ENCODE measurements at places on chromosomes 16 and 17. TPM values are rescaled to one million over a fixed set of nuclear protein-coding genes. Genes with fewer than 3 reads are reported as not detected.

ZG16 gene
- 0.06 TPM for total RNA-seq

IGSF6 gene
- 20.5 TPM for total RNA-seq

CDH5 gene
- total RNA-seq = 25.7 TPM

LPCAT2 gene
- total RNA-seq = 1.8 TPM

CACNA1H gene
- 9.0 TPM for total RNA-seq

KRT25 gene
- not detected for total RNA-seq

KRTAP4-9 gene
- not detected for total RNA-seq

LGALS9B gene
- total RNA-seq = not detected

MT4 gene
- not detected for total RNA-seq

STH gene
- not detected for total RNA-seq

- no peak for DNase-seq
Measured at GRCh38 chr17:58580671-58581070, 66.2 kb upstream of the MTMR4 start.

DNA sequence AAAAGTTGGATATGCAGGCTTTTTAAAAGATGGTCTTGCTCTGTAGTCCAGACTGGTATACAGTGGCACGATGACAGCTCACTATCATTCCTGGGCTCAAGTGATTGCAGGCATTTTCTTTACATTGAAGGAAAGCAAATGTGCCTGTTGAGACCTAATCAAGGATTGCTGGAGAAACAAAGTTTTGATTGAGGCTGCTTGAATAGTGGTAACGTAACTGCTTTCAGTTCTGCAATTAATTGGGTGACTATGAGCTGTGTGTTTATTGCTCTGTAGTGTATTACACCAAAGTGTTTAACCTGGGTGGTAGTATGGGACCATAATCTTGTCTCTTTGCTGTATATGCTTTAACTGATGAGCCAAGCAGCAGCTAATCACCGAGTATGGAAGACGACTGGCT lies 2.3 kb downstream of the UBB start:
- no peak for DNase-seq

DNA sequence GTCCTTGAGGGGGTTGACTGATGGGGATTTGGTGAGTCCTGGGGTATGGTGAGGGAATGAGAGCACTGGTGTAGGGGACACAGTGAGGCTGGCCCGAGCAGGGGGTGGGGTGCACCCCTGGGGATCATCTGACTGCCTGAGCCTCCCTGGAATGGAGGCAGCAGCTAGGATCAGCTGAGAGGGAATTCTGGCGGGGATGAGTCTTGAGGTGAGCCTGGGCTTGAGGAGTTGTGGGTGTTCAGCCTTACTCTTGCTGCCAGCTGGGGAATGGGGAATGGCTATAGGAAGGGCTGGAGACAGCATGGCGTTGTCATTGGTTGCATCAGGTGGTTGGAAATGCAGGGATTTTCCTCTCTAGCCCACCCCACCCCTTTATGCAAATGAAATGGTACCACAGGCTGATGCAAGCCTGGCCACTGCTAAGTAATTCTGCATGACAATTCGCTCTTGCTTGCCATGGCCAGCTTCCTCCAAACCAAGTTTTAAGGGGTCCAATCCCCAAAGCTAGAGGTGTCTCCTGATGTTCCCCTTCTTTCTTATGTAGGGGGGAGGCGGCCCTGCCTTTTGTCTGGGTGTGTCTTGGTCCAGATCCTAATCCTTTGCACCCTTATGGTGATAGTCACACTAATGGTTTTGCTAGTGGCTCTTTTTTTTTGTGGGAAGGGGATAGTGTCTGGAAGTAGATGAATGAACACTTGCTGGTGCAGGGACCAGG lies 7.5 kb downstream of the NFE2L1 start:
- DNase-seq = no peak

DNA sequence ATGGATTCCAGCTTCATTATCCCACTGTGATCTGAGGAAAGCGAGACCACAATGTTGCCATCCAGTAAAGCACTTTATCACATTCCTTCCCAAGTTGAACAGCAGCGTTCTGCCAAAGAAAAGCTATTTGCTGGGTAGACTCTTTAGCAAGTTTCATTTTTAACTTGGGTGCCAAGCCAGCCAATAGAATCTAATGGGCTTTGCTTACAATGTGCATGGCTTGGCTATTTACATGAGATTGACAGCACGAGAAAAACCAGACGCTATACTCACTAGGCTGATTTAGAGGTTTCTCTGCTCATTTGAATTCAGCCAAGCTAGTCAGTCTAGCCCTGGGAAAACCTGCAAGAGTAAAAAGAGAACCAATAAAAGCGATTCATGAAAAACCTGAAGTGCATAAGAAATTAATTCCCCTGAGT lies 108.9 kb downstream of the CDH13 start:
- no peak for DNase-seq

DNA sequence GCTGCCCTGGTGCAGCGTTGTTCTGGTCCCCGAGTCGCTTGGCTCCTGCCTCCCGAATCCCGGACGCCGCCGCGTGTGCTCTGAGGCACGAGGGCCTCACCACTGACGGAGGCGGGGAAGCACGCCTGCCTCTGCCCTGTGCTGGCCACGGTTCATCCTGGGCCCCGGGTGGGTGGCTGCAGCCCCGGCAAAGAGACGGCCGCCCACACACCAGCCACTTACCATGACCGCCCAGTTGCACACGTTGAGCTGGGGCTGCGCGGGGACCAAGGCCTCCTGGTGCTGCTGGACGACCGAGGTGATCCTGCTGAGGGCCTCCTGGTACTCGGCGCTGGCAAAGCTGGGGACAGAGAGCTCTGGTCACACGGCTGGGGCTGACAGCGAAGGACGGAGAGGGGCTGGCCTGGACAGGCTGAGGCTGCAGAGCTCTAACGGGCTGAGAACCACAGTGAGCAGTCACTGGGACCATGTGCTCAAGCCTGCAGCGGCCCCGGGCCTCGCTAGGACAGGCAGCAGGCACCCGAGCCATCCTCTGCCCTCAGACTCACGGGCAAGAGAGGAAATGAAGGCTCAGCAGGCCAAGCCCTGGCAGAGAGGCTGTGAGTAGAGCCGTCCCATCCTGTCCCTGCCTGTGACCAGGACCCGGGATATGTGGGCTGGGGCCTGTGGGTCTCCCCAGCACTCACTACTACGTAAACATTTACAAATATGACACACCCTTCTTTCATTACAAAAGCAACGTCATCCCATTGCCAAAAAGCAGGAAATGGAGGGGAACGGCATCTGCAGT lies 6.3 kb upstream of the APRT start:
- DNase-seq = no peak

DNA sequence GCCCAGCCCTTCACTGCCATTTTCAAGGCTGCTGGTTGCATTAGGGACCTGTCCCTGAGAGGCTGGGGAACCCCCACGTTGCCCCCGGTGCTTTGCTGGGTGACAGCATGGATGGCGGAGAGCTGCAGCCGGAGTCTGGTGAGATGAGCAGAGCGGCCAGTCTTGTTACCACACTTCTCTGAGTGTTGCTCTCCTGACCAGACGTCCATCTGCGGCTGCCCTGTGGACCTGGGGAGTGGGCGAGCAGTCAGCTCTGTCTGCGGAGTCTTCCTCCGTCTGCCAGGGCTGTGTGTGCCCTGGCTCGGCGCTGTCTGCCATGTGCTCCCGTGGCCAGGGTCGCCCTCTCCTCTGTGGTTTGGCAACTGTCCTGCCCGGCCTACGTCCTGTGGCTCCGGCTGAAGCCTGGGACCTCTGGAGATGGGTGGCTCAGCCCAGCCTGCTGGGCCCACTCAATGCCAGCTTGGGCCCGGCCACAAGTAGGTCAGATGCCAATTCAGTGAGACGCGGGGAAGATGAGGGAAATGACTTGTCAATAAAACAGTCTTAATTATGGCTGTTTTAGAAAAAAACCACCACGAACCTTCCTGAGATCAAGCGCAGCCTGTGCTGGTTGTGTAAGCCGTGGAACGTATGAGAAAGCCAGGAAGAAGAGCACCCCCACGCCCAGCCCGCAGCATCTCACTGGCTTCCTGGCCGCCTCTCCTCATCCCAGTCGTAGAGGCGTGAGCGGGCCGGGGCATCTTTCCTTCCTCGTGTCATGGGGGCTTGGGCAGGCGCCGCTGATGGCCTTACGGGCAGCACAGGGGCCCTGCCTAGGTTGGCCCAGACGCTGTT lies 7.9 kb downstream of the KCTD5 start:
- DNase-seq = no peak

DNA sequence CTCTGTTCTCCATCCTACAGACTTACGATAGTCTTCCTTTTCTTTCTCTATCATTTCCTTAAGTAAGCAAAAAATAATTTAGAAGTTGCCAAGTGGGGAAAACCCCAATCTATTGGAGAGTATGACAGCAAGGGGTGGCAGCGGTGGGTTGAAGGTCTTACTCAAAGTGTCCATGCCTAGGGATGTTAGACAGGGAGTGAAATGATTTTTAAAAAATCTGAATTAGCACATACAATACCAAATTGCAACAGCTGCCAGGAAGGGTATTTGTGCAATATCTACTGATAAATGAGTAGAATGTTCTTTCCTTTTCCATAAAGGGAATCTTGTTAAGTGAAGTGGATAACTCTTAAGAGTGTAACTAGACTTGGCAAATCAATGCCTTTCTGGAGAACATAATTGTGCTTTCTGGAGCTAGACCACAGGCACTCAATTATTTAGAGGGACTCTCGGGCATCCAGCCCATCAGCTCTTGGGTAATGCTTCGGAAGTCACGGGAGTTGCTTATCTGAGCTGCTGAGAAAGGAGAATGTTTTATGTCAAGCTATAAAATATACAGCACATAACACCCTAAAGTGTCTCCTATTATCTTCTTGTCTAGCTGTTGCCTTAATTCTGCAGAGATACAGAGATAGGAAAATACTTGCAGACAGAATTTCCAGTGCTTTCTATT lies 151.5 kb downstream of the KCNJ2 start:
- DNase-seq = no peak

DNA sequence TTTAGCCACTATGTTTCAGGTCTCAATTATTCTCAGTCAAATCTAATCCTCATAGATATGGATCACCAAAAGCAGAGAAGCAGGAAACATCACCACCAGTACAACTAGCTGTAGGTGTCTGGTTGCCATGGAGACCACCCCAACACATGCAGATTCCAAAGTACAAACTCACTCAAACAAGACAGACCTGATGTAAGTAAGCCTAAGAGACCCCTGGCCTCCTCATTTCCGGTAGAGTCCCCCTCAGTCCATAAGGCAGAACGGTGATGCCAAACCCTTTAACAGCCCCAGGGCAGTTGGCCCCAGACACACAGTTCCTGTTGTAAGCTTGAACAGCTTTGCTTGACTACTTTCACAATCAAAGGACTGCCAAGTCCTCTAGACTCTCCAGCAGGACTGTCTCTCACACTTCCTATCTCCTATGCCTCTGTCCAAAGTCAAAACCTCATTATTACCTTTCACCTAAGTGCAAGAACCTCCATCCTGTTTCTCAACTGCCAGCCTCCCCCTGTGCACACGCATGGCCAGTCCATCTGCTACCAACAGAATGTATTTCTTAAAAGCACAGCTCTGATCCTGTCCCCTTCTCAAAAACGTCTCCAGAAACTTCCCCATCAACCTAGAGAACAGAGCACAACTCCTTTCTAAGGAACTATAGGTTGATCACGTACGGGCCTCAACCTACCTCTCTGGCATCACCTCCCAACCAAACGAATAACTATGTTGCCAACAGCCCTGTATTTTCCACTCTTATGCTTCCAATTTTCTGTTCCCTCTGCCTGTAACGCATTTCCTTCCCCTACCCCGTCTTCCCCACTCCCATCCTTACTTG lies 23.9 kb downstream of the SLC39A11 start:
- no peak for DNase-seq

- no peak for DNase-seq
Measured at GRCh38 chr17:60160829-60161501, 11.2 kb downstream of the CA4 start.

GRCh38 chr16:77450790-77451487 lies 16.1 kb upstream of the ADAMTS18 start:
- DNase-seq = no peak

- peak; percentile 80 for DNase-seq
Measured at GRCh38 chr17:48037036-48037837, at the start of gene COPZ2. Gene COPZ2, minus strand, starts transcription at chr17:48037797. Its CDS starts 20 bp downstream, at chr17:48037777.

- DNase-seq = no peak
Measured at GRCh38 chr17:44788139-44788538, 29.4 kb downstream of the ADAM11 start.

DNA sequence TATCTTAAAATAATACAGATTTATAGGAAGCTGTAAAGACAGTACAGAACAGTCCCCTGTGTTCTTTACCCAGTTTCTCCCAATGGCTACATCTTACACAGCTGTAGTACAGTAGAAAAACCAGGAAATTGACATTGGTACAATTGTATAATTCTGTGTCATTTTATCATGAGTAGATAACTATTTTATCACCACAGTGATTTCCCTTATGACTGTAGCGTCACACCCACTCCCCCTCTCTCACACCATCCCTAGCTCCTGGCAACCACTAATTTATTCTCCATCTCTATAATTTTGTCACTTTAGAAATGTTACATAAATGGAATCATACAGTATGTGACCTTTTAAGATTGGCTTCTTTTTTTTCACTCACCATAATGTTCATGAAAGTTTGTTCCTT lies 30.9 kb downstream of the CLTC start:
- no peak for DNase-seq

DNA sequence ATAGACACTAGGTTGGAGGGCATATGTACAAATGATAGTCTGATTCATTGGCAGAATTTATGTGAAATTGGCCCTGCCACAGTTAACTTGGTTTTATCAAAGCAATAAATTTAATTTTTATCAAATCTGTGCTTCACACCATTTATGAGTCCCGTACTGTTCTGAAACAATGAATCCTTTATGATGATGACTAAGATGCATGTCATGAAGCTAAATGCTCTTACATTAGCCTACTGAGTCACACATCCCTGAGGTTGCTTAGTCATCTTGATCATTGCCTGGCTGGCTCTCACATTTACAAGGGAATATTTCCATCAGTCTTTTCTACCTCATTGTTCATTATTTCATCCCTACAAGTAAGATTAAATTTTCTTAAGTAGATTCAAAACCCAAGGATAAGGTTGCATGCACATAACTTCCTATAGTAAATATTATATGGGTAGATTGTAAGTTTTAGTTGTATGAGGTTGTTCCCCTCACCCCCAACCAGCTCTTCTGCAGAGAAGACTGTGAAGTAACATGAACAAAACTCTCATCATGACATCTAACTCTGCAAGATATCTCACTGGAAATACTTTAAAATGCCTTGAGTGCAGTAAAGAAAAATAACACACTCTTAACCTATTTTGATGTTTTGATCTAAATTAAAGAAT lies 170.7 kb downstream of the CYB561 start:
- DNase-seq = no peak

- DNase-seq = peak; percentile 83
Measured at GRCh38 chr16:74700438-74701225, at the start of gene MLKL. Gene MLKL, minus strand, starts transcription at chr16:74700862. Its CDS starts 5,105 bp downstream, at chr16:74695757.

All from right lobe of liver (tissue), 6 donors.